H1 (cell line): ENCODE measurements at places on chromosomes 11 and 22.

- DNase-seq: no peak
These were observed 84.1 kb downstream of the BBOX1 start for GRCh38 chr11:27124514-27125264.

GRCh38 chr11:35372565-35373283 is 46.6 kb downstream of the SLC1A2 start:
- no peak for DNase-seq

DNA sequence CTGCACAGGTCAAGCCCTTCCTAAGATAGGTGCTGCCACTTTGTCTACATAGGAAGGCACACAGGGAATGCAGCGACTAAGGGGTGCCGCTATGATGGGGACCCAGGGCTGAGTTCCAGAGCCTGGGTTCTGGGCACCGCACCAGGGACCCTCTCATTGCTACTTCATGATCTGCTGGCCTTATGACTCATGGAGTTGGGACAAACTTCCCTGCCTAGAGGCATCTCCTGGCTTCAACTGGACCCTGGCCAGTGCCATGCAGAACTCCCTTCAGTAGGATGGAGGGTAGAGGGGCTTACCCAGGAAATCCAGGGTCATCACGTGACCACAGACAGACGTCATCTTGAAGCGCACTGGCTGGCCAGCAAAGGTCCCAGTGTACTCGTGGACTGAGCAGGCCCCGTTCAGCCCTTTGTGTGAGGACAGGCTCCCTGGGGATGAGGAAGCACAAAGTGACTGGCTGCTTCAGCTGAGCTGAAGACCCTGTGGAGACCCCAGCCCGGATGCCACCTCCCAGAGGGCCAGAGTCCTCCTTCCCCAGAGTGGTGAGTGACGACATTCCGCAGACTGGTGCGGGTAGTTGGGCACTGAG is 8.4 kb downstream of the TOP3B start:
- DNase-seq: no peak

DNA sequence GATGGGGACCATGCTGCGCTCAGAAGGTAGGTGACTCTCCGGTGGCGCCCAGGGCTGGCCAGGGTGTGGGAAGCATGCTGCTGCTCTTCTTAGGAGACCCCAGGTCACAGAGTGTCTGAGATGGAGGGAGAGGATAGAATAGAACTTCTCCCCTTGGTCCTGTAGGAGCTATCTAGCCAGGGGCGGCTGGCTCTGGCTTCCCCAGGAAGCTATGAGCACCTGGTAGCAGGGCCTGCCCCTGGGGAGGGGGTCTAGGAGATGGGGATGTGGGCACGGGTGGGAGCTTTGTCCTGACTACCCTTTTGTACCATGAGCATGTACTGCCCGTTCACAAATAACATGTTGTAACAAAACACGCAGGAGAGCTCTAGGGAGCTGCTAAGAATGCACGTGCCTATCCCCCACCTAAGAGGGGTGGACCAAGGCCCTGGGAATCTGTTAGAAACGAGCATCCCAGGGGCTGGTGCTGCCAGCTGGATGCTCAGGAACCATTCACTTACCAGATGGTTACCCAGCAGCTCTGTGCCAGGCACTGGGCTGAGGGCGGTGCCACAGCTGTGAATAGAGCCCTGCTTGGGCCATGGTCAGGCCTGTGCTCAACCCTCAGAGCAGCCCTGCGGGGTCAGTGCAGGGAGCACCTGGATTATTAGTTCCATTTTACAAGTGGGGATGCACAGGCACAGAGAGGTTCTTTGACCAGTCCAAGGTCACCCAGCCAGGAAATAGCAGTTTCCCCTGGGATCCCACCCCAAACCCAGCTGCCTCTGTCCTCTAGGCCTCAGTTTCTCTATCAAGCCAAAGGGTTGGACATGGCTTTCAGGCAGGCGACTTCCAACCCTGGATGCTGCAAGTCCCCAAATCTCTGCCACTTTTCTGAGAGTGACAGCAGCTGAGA is 2.2 kb downstream of the SLC39A13 start:
- DNase-seq: no peak

GRCh38 chr11:124611064-124611463 is at the start of gene PANX3:
Gene PANX3 (plus strand): TSS chr11:124611428. CDS start chr11:124611557, 129 bp downstream.
- no peak for DNase-seq

DNA sequence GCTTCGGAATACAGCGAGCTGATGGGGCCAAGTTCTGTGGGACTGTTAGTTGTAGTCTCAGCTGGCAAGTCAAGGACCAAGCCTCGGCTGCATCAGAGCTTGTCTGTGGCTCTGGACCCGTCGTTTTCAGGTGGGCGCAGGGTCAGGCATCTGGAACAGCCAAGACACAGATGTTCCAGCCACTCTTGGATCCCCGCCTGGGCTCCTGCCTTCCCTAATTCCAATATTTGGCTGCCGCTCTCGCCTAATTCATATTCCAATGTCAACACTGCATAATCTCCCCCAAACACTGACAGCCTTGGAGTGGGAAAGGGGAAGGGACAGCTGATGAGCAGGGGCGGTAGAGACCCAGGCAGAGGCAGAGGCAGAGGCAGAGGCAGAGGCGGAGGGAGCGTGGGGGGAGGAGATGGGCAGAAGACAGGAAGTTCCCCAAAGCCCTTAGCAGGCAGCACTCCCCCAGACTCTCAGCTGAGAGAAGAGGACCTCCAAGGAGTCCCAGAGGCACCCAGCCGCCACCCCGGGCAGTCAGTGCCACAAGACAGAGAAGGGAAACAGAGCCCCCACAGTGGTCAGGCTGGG is 49.6 kb upstream of the SLC35C1 start:
- no peak for DNase-seq

DNA sequence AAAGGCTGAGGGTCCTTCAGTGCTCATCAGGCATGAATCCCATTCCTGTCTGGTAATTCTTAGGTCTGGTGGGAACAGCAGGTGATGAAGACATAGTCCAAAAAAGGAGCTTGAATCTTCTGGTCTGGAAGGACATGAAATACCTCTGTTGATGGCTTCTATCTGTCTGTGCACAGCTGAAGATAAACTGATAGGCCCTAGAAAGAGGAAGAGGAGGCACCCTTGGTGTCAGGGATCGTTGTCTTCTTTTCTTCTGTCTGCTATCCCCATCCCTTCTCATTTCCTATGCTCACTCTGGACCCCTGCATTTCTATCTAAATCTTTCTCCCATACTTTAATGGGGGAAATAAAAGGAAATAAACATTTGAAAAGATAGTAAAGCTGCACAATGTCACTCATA is 9.4 kb downstream of the AGBL2 start:
- DNase-seq: no peak

GRCh38 chr11:18012122-18012905 is 533 bp downstream of the SERGEF start:
- DNase-seq: no peak

DNA sequence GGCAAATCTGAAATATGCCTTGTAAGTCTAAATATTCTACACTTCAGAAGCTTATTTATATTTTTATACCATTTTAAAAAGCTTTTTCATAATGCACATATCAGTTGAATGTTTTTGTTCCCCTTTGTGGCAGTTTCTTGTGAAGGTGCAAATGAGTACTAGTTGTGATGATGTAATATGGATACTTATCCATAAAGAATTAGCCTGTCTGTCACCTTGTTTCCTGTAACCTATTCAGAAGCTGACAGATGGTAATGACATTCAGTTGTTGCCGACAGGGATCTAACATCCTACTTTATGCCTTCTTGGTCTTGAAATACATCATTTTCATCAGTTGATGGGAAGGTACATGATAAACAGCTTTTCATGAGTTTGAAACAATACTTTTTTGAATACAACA is 2.9 kb downstream of the QSER1 start:
- DNase-seq: no peak
